GM23338 (cell line): ENCODE measurements at places on chromosomes 4 and X.

DNA sequence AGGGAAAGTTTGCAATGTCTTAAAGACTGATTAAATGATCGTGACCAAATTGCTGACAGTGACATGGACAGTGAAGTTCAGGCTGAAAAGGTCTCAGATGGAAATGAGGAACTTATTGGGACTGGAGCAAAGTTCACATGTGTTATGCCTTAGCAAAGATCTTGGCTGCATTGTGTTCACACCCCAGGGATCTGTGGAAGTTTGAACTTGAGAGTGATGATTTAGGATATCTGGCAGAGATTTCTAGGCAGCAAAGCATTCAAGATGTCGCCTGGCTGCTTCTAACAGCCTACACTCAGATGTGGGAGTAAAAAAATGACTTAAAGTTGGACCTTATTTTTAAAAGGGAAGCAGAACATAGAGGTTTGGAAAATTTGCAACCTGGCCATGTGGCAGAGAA is 21.4 kb downstream of the SCARB2 start:
- DNase-seq, result no peak

DNA sequence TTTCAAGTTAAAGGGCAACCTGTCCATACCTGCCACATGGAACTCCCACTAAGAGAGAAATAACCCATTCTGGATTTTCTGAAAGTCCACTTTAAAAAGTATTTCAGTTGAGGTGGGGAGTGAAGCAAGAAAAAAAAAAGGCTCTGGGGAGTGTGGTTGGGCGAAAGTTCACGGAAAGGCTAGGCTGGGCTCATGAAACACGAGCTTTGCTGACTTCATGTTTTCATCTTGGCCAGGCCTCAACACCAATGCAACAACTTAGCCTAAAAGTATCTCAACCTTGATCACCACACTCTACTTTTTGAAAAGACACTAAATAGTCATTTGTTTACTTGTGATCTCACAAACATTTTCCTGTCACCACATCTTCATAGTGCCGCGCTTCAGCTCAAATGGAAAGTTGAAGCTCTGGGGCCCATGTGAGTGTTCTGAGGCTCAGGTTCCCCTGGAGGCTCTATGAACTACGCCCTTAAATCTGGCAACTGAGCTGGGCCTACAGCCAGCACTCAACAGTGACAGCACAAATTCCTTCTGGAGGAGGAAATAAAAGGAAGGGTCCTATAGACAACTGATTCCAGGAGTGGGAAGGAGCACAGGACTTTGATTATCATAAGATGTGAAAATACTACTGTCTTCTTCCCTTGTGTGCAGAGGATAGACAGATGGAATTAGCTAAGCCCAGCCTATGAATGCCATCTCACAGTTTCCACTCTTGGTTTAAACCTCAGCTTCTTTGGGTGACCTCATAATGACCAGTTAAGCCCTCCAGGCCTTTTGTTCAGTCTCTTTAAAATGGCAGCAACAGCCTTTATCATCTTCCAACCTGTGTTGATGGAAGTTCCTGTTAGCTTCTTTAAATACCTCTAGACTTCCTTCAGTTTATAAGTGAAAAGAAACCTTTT is 5.1 kb downstream of the CD40LG start:
- DNase-seq, result no peak

DNA sequence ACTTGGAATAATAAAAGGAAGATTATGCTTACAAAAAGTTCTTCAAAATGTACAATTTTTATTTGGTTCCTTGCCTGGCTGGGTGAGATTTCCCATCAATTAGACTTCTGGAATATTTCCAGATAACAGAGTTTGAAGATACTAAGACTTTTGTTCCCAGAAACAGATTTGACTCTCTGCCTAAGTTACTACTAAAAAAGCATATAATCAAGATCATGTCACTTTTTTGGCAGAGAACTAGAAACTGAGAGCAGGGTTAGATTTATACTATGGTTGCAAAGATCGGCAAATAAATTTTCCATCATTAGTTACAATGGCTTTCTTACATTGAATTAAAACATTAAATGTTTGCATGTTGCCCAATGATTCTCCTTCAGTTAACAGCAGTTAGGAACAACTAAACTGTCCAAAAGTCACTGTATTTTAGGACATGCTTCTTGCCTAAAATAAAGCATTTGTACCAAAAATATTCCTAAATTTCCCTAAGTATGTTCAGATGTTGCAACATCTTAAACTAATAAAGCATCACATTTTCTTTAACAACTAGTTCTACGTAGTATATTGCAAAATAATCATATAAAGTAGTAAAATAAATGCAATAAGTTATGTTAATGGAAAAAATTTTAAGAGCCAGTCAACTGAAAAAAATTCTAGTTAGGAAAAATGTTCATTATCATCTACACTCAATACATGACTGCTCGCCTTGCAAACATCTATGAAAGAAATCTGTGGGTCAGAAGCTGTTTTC is 73.0 kb downstream of the SEC24D start:
- no peak for DNase-seq

DNA sequence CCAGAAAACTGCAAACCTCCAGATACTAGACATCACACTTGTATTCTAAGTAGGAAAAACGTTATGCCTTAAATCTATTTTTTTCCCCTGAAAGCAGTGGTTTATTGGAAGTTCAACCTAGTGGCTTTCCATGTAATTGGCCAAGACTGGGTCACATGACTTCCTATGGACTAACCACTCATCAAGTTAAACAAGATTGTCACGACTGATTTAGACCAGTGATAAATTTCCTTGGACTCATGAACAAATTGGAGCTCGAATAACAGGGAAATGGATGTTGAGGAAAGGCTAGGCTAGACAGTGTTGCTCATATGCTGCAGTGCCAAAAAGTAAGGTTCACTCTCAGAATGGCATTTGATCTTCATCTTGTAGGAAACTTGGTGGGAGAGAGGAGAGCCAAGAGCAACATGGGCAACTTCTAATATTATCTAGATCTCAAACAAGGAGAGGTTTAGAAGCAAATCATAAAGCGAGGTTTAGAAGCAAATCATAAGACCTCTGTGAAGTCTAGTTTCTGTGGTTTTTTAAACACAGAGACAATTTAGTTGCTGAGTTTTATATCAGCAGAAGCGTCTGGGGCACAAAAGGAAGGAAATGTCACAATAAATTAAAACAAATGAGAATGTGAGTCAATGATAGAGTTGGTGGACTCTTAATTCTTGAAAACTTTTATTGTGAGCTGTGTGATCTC is 165.6 kb upstream of the BOD1L1 start:
- no peak for DNase-seq

DNA sequence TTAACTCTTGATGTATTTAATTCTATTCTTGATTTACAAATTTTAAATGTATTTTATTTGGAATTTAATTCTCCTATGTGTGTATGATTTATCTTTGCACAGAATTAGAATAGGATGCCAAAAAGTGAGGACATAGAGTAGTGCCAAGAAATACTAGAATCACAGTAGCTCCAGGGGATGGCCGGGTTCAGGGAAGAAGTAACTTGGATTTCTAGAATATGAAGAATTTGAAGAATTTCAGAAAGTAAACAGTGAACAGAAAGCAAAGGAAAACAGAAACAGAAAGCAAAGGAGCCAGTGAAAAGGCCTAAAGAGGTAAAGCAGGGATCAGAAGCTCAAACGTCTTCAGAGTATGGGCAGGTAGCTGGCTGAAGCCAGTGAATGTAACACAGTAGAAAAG is 1187.6 kb downstream of the RPA4 start:
- peak; percentile 2 for DNase-seq

- no peak for DNase-seq
These were observed 102.8 kb downstream of the TTC29 start for GRCh38 chr4:146842876-146843275.

GRCh38 chrX:24475480-24475879 is 10.4 kb downstream of the PDK3 start:
- DNase-seq, result no peak

- DNase-seq, result peak; percentile 93
These were observed 33.7 kb upstream of the STX18 start for GRCh38 chr4:4575284-4576211.

DNA sequence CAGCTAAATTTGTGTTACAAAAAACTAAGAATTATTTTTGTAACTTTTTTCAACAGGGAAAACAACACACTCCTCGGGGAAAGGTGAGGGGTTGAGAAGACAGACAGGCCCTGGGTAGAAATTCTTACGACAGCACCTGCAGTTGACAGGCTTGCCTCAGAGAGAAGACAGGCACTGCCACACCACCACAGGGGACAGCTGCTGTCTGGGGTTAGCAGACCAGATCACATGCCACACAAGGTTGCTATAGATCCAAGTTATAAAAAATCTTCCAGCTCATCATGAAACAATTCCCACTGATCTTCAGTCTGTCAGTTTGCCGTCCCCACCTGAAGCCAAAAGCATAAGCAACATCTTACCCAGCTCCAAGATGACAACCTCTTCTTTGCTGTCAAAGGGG is 143.2 kb upstream of the ZCCHC13 start:
- DNase-seq, result no peak

GRCh38 chr4:125666635-125667034 is 351.9 kb downstream of the FAT4 start:
- no peak for DNase-seq

GRCh38 chr4:7166237-7166636 is 26.1 kb upstream of the SORCS2 start:
- no peak for DNase-seq

DNA sequence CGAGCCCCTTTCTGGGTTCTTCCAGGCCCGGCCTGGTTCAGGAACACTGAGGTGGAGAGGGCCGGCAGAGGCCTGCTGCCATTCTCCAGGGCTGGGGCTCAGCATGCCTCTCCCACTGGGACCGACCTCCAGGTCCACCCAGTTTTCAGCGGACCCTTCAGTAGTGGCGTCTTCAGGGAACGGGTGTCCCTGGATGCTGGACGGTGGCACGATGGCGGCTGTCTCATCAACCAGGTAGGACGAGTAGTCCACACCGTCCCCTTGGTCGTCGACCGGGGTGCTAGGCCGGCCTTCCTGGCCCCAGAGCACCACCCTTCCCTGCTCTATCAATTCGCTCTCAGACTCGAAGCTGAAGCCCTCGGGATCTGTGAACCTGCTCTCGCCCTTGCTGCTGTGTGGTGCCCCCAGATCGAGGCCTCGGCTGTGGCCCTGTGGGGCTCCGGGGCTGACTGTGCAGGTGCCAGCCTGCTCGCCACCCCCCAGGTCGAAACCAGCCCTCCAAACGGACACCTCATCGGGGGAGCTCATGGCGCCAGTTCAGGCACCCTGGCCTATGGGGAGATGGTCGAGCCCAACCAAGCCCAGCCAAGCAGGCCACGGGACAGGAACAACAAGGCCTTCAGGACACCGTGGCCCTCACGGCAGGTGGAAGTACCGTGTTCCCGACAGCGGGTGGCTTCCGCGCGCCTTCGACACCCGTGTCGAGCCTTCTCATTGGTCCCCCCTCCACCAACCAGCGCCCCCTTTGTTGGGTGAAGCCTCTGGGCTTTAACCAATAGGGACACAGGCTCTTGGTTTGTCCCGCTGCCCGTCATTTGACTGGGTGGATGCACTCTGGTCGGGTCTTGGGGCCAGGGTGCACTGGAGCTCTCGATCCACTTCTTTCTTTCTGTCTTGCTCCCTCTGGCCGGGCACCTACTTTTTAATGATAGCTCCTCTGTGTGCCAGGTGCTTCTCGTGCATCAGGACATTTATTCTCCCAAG is 814 bp upstream of the LOC101059915 start:
- DNase-seq, result peak; percentile 6

DNA sequence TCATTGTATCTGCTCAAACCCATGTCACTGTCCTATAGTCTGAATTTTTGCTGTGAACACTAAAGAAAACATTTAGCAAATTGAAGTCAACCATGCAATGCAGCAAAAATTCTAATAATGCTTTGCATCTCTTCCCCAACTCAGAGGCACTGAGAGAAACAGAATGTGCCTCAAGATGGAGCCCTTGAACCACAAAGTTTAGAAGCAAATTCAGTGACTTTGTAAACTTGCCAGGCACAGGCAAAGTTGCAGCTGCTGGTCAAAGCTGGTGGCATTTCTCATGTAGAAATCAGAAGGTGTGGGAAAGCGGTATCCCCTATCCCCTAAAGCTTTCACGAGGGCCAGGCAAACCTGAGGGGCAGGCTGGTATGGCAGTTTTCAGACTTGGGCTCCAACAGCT is 121.7 kb upstream of the DIPK2B start:
- DNase-seq, result peak; percentile 61
